ENCODE measurements at places on chromosomes 12 and 14.

GRCh38 chr12:43011383-43011926 lies 421.9 kb upstream of the PRICKLE1 start:
- DNase-seq: no peak

GRCh38 chr12:67943141-67943892 lies 45.9 kb upstream of the IFNG-AS1 start:
- peak; percentile 58 for DNase-seq

DNA sequence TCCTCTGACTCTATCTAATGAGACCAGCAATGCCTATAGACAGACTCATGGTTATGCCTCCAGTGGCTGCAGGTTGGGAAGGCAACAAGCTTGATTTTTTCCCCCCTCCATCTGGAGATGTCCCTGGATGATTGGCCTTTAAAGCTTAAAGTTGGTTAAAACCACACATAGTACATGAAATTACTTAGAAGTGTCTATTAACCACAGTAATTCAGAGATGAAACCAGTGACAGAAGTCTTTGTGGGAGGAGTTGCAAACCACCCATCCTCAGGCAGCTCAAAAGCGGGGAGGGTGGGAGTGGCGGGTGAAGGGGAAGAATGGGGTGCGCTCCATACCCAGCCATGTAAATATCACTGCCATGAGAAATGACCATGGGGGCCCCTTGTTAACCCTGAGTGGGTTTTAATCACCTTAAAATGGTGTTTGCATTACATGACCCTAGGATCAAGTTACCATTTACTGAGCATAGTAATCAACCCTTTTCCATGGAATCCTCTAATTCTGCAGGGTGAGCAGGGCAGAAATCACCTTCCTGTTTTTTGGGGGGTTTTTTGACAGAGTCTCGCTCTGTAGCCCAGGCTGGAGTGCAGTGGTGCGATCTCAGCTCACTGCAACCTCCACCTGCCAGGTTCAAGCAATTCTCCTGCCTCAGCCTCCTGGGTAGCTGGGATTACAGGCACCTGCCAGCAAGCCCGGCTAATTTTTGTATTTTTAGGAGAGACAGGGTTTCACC lies 133.5 kb downstream of the FOXN3 start:
- DNase-seq: no peak

DNA sequence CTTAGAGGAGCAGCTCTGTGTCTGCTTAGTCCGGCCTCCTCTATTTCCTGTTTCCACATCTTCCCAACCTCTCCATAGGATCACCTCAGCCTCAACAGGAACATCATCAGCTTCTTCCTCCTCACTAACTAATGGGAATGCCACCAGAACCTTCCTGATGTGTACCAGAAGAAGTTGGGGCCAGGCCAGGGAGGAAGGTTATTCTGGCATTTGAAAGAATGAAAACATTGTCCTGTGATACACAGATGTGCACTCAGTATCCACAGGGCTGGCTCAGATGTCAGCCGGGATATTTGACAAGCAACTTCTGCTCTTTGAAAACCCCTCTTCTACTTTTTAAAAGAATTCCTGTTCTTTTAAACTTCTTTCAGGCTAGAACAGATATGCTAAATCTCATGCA lies 63.6 kb downstream of the TMEM30B start:
- no peak for DNase-seq

DNA sequence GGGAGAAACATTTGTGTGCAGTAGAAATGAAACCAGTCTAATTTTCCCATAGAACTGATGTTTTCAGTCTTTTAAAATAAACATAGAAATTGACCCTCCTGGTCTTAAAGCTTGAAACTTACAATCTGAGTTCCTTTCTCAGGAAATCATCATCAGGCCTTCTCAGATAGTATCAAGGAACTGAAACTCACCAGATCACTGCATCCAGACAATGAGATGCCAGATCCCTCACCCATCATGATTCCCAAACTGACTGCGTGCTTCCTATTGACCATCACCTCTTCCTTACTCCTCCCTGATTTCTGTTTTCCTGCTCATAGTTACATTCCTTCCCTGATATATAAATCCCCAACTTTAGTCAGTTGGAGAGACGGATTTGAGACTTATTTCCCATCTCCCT lies 195.0 kb upstream of the AMIGO2 start:
- DNase-seq: no peak

DNA sequence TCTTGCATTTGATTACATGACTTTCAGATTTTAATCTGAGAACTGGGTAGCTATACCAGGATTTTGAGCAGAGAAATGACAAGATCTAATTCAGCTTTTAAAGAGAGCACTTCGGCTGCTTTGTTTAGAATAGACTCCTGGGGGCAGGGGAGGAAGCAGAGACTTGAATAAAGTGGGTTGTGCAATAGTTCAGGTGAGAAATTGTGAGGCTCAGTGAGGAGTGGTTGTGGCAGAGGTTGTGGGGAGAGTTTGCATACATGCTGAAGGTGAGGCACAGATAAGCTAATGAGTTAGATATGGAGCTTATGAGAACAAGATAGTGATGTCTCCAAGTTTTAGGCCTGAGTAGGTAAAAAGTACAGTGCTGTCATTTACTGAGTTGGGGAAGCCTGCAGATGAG lies 281.4 kb downstream of the FLRT2 start:
- no peak for DNase-seq

GRCh38 chr14:67453575-67454300 lies 34.8 kb downstream of the TMEM229B start:
- DNase-seq: no peak

- DNase-seq: no peak
Measured at GRCh38 chr14:68864361-68864750, 71.5 kb upstream of the ZFP36L1 start.

DNA sequence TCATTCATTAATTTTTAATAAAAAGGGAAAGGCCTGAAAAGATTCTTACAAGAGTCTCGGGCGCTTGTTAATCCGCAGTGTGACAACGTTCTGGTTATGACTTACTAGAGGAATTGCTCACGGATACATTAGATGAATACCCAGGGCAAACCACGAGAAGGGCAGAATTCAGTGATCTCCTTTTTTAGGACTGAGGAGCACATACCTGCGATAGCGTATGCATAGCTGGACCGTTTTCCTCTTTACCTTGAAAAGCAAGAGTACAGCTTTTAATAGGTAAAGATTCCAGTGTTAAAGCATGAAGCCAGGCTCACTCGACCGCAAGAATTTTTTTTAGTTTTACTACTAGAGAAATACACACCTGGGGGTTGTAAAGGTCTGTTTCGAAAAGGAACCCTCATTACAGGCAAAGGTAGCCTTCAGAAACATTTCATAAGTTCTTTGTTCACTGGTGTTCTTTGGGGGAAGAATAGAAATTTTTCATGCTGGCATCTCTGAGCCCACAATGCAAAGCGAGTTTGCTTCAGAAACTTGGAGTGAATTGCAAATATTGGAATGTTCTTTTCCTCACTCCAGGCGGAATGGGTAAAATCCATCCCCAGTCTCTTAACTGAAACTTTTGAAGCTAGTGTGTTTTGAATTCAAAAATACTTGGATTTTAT lies 953 bp downstream of the MAPK1IP1L start:
- peak; percentile 11 for DNase-seq

GRCh38 chr12:6941782-6942181 lies 1.8 kb upstream of the RNU7-1 start:
- DNase-seq: no peak

- peak; percentile 87 for DNase-seq
Measured at GRCh38 chr14:105314287-105315200, at the start of gene PACS2. Gene PACS2, plus strand, starts transcription at chr14:105314748. Its CDS starts 171 bp downstream, at chr14:105314919.

DNA sequence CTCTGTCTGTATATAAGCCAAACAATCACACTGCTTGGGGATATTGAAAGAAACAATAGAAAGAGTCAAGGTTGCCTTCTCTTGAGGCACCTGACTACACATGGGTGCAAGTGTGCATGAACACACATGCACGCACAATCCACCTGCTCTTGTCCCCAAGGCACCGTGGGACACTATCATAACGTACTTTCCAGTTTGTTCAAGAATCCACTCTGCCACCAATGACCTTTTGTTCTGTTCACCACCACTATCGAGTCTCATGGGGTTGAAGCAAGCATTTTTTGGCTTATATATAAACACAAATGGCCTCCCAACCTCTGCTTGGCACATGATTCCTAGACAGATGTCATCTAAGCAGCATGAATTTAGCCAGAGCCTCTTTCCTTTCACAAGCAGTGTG lies 365.4 kb downstream of the EMP1 start:
- no peak for DNase-seq

DNA sequence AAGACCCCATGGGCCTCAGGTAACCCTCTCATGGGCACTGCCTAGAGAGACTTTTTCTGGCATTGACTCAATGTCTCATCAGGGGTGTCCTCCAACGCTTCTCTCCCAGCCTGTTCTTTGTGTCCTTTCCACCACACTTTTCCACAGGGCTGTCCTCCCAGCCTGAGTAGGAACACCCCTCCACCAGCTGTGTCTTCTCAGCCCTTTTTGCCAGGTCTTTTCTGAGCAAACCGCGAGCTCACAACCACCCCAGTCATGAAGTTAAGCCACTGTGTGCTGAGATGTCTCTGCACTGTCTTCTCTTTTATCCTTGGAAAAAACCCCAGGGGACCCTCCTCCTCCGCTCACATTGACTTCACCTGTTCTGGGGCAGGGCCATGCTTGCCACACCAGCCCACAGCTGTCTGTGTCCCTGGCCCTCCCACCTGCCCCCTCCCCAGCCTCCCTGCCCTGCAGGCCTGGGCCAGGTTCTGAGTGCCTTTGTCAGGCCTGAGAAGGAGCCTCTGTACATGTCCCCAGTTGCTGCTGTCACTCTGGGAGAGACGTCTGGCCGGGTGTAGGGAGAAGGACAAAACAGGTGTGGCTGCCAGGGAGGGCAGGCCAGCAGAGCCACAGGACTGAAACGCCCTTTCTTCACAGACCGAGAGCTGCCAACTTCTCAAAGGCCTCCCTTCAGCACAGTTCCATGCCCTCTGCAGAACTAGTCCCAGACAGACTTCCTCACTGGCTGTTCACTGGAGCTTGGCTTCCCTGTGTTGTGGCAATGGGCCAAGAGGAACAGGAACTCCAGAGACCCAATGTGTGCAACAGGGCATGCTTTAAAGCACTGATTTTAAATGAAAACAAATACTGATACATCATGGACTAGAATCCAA lies 50.5 kb upstream of the PNMA1 start:
- DNase-seq: no peak

- no peak for DNase-seq
Measured at GRCh38 chr12:83461336-83461935, 774.7 kb downstream of the TMTC2 start.

DNA sequence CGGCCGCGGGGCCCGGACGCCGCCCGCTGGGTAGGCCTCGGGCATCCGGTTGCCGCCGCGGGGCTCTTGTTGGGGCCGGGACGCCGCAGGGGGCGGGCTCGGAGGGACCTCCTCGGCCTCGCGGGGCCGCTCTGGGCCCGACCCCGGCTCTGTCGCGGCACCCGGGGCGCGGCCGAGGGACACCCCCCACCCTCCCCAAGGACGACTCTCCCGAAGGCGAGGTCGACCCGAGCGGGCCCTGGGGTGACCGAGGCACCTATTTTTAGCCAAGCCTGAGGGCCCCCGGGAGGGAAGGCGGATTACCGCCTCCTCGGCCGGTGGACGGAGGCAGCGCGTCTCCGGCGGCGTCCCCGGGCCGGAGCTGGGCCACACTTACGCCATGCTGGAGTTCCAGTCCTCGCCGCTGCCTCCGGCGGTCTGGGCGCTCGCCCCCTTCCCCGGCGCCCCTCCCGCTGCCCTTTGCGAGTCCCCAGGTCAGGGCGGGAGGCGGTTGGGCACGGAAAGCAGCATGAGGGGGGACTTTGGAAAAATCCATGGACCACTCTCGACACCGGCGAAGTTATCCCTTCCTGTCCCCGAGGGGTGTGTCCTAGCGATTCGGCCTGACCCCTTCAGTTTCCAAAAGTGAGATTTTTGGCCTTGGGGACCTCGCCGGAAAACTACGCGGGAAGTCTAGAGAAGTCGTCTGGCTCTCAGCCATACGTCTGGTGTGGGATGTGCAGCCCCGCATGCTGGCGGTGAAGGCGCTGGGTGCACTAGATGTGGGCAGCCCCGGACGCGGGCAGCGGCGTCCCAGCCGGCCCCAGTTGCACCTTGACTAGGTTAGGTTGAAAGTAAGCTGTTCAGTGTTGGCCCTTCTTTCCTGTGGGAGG lies 699 bp downstream of the KTN1 start:
- DNase-seq: no peak

DNA sequence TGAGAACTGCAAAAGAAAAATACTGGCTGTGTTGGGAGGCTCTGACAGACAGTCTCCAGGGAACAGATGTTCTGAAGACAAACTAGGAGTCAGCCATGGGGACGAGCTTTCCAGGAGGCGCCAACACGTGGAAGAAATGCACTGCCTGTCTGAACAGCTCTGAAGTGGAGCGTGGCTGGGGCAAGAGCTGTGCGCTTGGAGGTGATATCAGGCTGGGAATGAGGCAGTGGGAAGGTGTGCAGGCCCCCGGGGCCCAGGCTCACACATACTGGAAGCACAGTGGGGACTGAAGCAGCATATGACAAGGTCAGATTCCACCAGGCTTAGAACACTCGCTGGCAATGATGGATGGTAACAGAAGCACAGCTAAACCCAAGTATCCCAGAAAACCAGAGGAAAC lies 17.5 kb downstream of the APPL2 start:
- DNase-seq: no peak

DNA sequence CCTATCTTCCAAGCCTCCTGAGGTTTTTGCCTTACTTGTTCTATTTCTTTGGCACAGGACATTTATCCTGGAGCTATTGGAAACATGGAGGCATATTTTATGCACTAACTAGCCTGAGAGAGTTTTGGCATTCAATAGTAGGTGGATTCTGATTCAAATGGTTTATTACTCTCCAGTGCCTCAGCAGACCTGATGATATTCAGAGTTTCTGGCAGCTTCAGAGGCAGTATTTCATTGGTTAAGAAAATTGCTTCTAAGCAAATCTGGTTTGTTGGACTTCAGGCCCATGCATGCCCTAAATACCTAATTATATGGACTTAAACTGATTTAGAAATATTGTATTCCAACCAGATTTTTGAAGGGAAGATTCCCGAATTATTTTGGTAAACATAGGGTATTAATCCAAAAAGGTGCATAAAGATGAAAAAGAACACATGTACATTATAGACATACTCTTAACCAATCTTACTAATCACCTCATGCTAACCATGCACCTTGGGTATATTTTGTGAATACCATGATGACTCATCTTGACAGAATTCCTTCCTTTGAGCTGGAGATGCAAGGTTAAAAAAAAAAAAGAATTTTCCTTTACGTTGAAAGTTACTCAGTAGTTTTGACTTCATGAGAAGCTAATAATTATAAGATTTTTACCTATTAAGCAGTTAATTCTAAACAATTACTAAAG lies 44.3 kb upstream of the KTN1 start:
- DNase-seq: no peak

DNA sequence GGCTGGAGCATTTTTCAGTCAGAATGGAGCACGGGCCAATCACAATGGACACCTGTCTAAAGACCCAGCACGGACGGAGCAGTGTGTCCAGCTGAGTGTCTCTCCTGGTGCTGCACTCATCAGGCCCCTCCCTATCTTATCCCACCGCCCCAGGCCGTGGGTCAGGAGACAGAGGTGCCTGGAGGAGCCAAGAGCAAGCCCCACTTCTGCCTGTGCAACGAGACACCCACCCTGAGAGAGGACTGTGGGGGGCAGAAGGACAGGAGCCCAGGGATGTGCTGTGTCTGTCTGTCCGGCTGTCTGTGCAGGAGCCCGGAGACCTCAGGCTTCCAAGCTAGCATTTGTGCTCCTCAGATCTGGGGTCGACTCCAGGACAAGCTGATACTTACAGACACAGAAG lies 69.6 kb upstream of the SFSWAP start:
- no peak for DNase-seq
